Activated T-cell treated with anti-CD3 and anti-CD28 coated beads for 1 hour (primary cell): ENCODE measurements at places on chromosomes 16 and 17.
A peak's percentile ranks its signal among the peaks of the same experiment; 100 is the strongest.

- DNase-seq: no peak
Measured at GRCh38 chr16:49061137-49061714, 220.4 kb downstream of the CBLN1 start.

DNA sequence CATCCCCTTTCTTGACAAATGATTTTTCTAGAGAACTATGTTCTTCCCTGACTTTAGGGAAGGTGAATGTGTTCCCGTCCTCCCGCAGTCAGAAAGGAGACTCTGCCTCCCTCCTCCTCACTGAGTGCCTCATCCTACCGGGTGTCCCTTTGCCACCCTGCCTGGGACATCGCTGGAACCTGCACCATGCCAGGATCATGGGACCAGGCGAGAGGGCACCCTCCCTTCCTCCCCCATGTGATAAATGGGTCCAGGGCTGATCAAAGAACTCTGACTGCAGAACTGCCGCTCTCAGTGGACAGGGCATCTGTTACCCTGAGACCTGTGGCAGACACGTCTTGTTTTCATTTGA is 7.4 kb downstream of the NAT9 start:
- DNase-seq: no peak

- DNase-seq: no peak
Measured at GRCh38 chr16:79685871-79686270, 85.3 kb upstream of the MAF start.

DNA sequence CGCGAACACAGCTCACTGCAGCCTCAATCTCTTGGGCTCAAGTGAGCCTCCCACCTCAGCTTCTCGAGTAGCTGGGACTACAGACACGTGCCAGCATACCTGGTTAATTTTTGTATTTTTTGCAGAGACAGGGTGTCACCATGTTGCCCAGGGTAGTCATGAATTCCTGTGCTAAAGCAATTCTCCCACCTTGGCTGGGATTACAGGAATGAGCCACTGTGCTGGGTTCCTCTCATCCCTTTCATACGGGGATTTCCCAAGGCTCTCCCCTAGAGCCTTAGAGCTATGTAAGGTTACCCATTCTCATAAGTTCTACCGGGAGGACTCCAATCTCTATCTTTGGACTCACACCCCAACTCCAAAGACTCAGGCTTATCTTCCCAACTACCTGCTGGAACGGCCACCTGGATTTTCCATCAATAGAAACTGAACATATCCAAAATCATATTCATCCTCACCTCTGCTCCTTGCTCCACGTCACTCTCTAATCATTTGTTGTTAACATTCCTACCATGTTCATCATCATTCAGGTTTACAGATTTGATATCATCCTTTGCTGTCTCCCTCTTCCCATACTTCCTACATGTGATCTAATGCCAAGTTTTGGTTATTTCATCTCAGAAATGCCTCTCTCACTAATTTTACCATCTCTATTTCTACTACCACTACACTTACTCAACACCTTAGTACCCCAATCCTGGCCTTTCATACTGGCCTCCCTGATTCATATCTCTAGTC is 92.5 kb downstream of the NCOR1 start:
- no peak for DNase-seq

DNA sequence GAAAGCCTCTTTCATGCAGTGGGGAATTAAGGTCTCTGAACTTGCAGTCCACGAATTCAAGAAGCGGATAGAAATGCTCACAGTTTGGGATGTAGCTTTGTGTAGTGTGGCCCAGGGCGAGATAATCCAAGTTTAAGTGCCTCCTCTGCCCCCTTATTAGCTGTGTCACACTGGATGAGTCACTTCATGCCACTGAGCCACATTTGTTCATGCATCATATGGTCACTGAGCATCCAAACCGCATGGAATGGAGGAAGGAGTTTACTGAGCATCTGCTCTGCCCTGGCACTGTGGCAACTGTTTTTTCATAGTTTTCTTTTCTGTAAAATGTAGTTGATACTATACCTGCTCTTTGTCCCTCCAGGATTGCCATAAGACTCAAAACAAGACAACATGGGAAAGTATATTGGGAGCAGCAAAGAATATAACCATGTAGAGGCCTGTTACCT is 15.1 kb upstream of the DHX8 start:
- DNase-seq: no peak

- no peak for DNase-seq
Measured at GRCh38 chr16:16905850-16906249, 526.9 kb downstream of the NPIPA7 start.

DNA sequence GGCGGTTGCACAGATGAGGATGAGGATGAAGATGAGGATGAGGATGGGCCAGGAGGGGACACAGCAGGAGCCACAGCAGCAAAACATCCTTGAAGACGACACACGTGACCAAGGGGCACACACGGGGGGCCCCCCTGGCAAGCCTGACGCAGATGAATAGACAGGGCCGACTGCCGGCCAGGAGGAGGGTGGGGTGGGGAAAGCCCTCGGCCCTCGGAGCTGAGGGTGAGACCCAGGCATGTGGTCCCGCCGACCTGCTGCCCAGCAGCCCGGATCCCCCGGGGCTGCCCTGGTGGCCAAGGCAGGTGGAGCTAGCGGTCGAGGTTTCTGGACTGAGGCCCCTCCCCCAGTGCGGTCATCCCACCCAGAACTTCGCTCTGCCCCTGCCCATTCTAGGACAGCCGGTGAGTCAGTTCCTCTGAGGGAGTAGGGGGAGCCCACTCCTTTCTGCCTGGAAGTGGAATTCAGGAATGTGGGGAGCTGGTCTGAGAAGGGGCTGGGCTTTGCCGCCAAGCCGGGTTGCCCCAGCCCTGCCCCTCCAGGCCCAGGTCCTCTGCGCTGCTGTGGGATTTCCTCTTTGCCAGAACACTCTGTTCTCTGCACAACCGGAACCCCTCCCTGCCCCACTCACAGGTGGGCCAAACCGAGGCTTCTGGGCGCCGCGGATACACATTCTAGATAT is 9.9 kb downstream of the CYGB start:
- peak; percentile 45 for DNase-seq

DNA sequence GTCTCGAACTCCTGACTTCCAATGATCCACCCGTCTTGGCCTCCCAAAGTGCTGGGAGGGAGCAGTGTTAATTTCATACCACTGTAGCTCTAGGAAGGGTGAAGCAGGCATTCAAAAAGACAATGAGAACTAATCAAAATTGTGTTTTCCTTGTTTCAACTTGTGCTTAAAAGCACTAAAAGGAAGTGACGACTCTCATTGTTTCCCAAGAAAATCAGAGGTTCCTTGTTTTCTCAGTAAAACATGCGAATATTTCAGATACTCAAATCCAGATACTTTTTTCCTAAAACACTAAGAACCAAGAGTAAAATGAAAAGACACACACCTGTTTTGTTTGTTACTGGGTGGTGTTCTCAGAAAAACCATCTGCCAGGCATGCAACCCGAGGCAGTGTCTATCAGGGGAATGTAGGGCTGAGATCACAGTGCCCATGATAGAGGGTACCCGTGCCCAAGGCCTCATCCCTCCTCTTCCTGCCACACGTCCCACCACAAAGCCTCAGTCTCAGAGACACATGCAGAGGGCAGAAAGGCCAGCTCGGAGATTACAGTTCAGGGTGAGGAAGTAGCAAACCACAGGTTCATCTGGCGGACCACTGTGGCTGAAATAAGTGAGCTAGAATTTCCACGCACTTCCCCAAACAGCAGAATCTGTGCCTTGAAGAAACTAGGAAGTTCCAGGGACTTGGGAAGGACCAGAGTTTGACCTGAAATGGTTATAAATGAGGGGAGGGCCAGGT is 33.7 kb downstream of the GINS3 start:
- peak; percentile 8 for DNase-seq

DNA sequence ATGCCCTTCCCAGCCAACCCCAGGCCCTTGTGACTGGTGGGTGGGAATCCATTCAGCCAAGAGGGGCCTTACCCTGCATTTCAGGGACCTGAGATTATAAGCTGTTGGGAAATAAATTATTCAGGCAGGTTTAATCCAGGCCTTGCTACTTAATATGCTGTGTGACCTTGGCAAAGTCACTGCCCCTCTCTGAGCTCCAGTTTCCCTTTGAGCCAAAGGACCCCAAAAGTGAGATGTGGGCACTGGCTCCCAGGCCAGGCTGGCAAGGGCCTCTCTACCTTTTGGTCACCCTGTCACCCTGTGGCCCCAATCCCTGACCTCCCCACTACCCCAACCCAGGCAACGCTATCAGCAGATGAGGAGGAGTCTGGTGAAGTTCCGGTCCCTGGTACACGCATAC is 33.9 kb downstream of the MYO15A start:
- no peak for DNase-seq
